ENCODE measurements at places on chromosomes 13 and 19.

DNA sequence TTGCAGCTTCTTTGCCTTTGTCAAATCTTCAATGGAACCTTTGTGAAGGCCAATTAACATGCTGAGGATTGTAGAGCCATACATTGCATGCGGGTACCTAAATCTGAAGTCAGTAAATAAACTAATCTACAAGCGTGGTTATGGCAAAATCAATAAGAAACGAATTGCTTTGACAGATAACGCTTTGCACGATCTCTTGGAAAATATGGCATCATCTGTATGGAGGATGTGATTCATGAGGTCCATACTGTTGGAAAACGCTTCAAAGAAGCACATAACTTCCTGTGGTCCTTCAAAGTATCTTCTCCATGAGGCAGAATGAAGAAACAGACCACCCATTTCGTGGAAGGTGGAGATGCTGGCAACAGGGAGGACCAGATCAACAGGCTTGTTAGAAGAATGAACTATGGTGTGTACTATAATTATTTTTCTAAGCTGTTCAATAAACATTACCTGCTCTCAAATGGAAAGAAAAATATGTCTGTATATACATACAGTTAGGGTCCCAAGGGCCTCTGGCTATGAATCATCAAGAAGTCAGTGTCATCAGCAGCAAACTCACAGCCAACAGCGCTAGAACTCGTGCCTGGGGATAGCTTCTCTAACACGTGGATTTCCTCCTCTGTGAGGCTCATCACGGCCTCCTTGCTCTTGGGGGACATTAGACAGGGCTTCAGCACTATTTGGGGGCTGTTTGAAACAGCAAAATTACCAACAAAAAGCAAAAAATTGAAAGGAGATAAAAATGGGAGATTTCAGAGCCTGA lies 2.9 kb upstream of the CD70 start:
- no peak for DNase-seq

GRCh38 chr19:53357821-53358581 lies 7.5 kb upstream of the ZNF525 start:
- DNase-seq: no peak

DNA sequence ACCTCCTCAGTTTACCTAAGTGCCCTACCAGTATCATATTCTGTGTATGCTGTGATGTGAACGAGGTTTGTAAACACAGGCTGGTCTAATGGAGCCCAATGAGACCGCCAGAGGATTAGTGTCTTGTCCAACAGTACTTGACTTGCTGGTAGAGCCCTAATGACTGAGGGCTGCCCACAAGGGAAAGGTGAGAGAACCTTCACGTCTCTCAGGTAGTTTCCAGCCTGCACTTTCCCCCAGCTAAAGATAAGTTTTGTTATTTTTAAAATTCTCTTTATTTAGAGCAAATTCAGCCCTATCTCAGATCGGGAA lies 498 bp upstream of the RBM26 start:
- DNase-seq: no peak

GRCh38 chr19:10712754-10713153 lies 5.1 kb upstream of the DNM2 start:
- DNase-seq: no peak

GRCh38 chr13:64928696-64929499 lies 2301.2 kb downstream of the PCDH9 start:
- peak; percentile 77 for DNase-seq

DNA sequence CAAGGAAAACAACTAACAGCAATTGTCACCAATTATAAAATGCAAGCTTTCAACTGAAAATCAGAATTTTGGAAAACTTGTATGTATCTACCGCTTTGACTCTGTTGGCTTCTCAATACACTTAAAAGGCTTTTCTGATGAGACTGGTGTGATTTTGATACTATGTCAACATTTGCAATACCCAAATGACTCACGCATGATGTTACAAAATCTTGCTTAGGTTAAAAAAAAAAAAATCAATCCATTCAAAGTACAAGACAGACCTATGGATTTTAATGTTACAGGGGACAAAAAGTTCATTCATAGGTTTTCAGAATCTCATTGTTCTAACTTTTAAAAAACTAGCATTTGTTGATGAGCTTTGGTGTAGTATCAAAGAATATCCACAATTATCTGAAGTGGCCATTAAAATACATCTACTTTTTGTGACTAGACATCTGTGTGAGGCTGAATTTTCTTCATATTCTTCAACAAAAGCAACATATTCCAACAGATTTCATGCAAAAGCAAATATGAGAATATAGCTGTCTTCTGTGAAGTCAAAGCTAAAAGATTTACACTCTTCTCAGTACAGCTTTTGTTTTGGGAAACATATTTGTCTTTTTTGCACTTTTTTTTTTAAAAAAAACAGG lies 10.7 kb downstream of the ELF1 start:
- DNase-seq: no peak

DNA sequence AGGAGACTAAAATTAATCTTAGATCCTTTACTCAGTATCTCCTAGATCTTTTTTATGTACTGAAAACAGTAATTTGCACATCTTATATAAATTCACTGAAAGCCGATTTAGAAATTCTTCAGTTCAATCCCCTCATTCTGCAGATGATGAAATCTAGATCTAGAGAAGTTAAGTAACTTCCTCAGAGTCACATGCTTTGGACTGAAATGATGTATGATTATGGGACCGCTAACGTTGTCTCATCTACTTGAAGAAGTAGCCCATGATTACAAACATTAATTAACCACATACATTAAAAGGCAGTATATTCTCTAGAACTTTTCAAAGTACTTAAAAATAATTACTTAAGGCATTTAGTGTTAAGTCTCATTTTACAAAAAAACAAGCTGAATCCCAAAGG lies 37.8 kb downstream of the ELF1 start:
- no peak for DNase-seq

- peak; percentile 90 for DNase-seq
These were observed 7.2 kb upstream of the ZNF606 start for GRCh38 chr19:58009666-58010301.

GRCh38 chr19:40159744-40160143 lies 31.5 kb upstream of the MAP3K10 start:
- DNase-seq: no peak

All from Caki2 (cell line).